Lung microvascular endothelial cell (primary cell): ENCODE measurements at places on chromosomes 2 and 18.

DNA sequence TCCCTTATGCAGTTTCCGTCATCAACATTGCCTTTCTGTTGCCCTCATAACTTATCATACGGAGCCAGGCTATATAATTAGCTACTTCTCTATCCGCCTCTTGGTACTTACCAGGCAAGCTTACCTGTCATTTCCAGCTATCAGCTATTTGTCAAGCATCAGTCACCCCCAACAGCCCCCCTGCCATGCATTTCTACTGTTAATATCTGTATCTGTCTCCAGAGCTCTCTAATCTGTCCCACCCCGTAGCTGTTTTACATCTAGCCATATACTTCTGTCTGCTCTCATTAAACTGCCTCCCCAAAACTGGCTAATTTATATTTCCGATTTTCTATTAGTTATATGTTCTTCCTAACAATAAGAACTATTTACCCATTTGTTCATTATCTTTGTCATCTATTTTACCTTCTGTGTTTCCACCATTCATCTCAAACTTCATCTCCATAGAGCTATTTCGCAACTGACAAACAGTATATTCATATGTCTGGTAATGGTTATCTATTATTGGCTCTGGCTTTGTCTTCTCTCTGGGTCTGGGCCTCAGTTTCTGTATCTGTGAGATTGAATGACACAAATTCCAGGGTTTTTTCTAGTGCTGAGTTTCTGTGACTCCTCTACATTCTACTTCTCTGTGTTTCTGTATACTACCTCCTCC lies 9.6 kb downstream of the EMX1 start:
- no peak for DNase-seq

- no peak for DNase-seq
These were observed 751.2 kb upstream of the NRXN1 start for GRCh38 chr2:51782921-51783765.

DNA sequence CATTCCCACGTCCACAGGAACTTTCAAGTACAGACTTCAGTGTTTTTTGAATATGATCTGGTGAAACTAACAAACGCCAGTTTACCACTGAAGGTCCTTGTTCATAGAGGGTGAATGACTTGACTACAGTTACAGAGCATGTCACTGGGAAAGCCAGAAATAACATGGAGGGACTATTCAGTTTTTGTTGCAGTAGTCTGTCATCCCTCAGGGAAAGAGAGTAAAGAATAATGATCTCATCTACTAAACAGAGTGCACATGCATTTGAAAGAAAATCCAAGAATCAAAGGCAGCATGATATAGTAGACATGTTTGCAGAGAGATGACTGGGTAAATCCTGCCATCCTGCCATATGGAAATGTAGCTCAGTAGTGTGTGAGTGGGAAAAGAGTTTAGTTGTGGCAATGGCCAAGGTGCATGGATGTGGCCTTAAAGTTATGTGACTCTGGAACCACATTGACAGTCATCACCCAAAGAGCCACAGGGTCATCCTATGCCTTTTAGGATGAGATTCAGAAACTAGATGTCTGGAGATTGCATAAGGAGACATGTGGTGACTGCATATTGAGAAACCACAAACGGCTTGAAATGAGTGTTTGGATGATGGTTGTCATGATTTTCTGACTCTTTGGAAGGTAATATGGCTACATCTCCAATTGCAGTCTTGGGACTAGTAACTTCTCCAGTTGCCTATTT lies 125.3 kb upstream of the ZEB2 start:
- DNase-seq = no peak

DNA sequence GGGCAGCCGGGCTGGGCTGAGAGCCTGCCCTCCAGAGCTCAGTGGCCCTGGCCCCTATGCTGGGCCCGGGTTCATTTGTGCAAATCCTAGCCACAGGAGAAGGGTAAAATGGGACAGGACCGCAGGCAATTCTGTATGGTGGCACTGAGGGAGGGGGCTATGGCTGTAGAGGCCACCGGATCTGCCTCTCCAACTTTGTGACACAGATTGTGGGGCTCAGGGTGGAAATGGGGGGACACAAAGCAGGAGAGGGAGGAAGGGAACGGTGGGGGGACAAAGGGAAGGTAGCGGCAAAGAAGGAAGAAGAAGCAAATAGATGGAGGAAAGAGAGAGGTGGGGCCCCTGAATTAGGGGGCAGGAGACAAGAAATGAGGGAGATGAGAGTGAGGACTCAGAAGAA lies 201.1 kb downstream of the SMAD2 start:
- DNase-seq = no peak

DNA sequence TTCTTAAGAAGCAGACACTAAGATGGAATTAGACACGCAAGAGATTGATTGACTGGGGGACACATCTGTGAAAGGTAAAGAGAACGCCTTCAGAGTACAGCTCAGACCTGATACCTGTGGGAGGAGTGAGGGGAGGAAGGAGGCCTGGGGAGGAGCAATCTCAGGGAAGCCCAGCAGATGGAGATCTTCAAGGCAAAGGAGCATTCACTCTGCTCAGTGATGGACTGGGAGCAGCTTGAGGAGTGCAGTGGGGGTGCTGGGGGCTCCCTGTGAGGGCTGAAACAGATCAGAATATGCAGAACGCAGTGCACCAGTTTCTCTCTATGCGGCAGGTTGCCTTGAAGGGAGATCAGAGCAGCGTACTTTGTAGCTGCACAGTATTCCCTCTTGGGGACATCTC lies 103.7 kb upstream of the ATP8B1 start:
- DNase-seq = no peak

DNA sequence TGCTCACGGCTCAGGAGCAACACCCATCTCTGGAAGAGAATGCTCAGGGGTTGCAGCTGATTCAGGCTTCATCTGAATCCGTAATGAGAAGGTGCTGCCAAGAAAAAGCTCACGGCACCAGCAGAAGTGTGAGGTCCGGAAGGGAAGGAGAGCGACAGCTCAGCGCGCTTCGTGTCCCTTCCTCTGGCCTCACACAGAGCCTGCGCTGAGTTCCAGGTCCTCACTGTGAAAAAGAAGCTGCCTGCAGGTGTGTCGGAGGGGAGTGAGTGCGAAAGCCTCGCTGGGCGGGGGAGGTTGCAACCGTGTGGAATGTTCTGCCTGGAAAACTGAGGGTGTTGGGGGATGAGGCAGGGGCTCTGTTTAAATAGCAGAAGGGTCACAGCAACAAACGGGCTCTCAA lies 76.2 kb upstream of the TWIST2 start:
- DNase-seq = no peak

DNA sequence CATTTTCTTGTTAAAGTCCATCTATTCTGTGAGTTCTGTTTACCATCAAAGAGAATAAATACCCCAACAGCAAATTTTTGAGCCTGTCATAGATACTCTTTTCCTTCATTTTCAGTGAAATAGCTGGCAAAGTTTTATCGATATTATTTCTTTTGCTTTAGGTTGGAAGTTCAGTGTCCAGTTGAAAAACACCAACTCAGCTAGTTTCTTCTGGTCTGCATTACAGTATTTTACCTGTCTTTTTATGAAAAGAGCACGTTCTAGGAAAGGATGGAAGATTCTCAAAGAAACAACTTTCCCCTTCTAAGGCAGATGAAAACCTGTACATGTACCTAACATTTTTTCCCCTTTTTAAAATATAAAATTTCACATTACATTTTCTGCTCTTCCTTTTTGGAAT lies 80.4 kb upstream of the PROKR1 start:
- DNase-seq = no peak

DNA sequence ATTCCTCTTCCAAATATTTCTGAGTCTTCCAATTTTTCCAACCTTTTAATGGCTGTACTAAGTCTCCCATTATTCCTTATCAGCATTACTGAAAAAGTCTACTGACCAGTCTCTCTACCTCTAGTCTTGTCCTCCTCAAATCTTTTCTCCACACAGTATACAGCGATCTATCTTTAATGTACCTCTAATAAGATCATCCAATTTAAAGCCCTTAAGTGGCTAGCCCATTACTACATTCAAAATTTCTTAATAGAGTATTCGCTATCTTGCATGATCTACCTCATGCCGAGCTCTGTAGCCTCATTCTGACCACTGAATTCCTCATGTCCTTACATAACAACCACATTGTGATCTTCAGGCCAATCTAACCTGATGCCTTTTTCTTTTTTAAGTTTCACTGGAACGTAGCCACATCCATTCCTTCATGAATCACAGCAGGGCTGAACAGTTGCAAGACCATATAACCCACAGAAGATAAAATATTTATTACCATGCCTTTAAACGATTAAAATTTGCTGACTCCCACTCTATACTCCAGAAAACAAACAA lies 57.9 kb downstream of the SLC66A3 start:
- no peak for DNase-seq

GRCh38 chr2:151049746-151050145 lies 211.9 kb downstream of the RBM43 start:
- peak; percentile 18 for DNase-seq

- no peak for DNase-seq
These were observed 4.0 kb downstream of the SDC1 start for GRCh38 chr2:20220806-20221554.

GRCh38 chr2:112772322-112772721 lies 7.9 kb upstream of the CKAP2L start:
- no peak for DNase-seq

- no peak for DNase-seq
These were observed 251.8 kb downstream of the INSIG2 start for GRCh38 chr2:118340103-118340502.

GRCh38 chr2:80894486-80894885 lies 589.9 kb upstream of the LRRTM1 start:
- DNase-seq = no peak

GRCh38 chr2:68845043-68845442 lies 26.2 kb downstream of the BMP10 start:
- no peak for DNase-seq

- peak; percentile 99 for DNase-seq
These were observed 1329.8 kb downstream of the DSC3 start for GRCh38 chr18:29712785-29713184.

DNA sequence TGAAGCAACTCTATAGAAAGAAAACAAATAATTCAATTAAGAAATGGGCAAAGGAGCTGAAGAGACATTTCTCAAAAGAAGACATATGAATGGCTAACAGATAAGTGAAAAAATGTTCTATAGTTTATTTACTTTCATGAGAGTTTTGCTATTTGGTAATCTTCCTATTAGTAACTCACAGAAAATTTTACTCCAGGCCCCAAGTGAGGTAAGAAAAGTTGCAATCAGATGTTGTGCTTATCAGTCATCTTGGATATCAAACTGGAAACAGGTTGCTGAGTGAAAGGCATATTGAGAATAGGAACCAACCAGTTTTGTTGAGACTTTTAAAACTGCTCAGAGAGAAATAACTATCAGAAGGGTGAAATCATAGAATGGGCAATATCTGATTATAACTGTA lies 1179.0 kb upstream of the ACVR2A start:
- DNase-seq = no peak

DNA sequence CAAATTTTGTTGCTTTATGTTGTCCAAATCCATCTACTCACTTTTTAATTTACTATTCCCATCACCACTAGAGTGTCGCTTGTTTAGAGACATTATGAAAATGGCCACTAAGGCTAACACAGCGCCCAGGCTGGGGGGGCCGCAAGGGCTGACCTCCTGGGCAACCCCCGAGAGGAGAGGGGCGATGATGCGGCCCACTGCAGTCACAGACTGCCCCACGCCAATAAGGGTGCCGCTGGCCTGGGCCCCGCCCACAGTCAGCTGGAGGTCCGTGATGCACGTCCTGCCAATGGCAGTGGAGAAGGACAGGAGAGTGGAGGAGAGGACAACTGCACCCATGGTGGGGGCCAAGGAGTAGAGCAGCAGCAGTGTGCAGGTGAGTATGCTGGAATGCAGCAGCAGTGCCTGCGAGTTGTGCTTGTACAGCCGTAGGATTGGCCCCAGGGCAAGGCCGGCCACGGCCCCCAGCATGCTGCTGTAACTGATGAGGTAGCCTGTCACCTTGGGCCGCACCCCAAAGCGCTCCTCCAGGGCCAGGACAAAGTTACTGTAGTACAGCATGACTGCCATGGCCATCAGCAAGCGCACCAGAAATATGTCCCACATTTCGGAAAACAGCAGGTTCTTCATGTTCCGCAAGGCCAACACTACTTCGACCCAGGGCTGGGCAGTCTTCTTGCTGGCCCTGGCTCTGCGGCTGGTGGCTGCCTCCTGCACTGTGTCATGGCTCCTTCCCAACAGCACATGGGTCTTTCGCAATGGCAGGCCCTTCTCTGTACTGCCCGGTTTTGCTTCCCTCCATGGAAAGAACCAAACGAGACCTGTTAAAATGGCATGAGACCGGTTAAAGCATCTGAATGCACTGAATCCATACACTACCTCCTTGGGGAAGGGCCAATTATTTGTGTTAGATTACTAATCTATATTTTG lies 43.2 kb upstream of the TMEM182 start:
- no peak for DNase-seq

- DNase-seq = no peak
These were observed 388.6 kb upstream of the NRXN1 start for GRCh38 chr2:51420511-51420910.

DNA sequence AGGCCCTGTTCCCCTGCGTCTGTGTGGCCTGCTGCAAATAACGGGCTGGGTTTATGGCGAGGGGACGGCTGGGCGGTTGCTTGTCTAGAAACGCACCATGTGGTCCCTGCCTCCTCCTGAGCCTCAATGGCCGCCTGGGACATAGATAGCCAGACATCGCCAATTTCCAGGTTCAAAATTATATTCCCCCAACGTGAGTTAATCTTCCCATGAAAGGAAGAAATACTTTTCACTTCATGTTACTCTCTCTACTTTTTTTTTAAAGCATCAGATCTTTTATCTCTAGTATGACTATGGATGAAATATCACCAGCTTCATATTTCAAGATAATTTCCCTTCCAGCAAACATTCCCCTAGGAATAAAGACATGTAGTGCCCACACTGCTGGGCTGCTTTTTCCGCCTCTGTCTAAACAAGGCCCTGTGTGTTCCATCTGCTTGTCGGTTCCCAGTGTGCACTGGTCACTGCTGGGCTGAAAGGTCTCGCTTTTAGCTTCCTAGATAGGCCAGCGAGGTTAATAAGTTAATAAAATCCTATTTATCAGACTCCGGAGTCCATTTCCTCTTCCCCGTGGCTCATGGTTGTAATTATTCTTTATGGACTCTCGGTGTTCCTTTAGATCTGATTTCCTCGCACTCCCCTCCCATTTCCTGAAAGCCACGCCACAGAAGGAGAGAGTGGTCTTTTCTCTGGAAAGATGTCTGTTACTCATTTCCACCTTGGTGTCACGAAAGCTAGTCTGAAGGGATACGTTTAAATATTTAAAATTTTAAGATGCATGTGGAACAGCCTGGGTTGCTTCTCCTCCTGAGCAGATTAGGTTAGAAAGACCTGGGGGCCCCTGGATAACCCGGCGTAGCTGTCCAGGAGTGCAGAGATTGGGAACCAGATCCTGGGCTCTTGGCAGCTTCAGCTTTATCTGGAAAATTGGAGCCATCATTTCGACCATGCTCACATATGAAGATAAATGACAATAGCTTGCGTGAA lies 196.6 kb upstream of the COPS8 start:
- DNase-seq = peak; percentile 66

- no peak for DNase-seq
These were observed 40.7 kb upstream of the CABLES1 start for GRCh38 chr18:23094411-23095190.

GRCh38 chr2:239520811-239521517 lies 120.1 kb upstream of the HDAC4 start:
- DNase-seq = no peak
